GM23248 (cell line): ENCODE measurements at places on chromosomes 6 and 20. TPM values are rescaled to one million over a fixed set of nuclear protein-coding genes. Genes with fewer than 3 reads are reported as not detected.

DNA sequence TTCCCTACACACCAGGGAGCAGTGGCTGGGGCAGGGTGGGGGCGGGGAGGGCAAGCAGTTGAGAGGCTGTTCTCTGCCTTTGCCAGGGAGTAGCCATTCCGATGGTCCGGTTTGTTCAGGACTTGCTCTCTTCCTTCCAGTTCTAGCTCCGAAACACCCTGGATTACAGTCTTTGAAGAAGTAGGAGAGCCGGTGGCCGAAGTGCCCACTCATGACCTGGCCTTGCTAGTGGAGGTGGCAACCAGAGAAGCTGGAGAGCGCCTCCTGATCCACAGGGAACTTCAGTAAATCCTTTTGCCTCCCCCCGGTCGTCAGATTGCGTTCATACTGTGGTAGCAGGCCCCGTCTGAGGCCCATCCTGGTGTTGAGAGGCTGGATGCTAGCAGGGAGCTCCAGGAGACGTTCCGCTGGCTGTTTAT is 92.8 kb downstream of the ARID1B start:
- no peak for DNase-seq

DNA sequence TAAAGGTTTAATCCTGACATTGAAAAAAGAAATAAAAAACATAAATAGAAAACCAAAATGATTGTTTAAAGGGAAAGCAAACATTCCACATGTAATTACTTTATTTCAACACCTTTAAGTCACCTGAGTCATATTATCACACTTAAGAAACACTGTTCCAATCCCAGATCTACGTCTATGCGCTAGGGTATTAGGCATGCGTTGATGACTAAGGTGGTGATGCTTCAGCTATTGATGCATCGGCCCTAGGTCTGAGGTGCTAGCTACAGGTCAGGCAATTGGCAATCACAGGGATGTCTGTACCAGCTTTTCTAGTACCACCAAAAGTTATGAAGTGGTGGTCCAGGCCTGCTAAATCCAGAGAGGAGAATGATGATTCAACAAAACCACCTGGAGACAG is 97.7 kb upstream of the BCLAF1 start:
- DNase-seq: no peak

DNA sequence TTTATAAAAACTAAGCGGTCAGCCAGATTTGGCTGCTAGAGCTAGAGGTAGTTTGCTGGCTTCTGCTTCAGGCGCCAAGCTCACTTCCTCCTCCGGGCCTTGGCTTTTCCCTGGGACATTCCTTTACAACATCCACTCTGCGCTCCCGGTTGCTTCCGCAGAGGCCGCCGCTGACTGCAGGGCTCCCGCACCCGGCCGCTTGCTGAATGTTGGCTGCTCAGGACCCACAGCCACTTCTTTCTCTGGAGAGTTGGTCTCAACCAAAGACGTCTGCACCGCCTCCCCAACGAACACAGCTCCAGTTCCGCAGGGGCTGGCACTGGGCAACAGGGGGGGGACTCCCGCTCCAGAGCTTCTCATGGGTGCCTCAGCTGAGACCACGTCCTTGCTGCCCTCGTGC is 282.8 kb downstream of the TFAP2C start:
- DNase-seq: no peak

DNA sequence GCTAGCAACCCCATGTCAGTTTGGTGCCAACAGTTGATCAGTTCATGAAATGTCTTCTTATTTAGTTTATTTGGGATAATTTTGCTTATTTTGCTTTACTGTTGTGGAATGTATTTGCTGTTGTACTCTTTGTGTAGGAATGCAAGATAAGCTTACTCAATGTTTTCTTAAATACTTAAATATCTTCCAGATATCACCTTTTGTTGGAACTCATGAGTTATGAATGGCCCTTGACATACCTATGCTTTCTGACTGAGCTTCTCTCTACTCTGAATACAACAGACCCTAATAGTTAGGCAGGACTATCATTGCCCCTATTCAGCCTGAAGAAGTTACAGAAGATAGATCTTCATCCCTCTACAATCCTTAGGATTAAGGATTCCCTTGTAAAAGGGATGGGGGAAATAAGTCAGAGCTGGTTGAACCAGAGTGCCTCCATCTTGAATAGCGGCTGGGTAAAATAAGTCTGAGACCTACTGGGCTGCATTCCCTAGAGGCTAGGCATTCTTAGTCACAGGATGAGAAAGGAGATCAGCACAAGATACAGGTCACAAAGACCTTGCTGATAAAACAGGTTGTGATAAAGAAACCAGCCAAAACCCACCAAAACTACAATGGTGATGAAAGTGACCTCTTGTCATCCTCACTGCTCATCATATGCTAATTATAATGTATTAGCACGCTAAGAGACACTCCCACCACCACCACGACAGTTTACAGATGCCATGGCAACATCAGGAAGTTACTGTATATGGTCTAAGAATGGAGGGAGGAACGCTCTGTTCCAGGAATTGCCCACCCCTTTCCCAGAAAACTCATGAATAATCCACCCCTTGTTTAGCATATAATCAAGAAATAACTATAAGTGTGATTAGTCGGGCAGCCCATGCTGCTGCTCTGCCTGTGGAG is 196.9 kb downstream of the AKAP7 start:
- DNase-seq: no peak

GRCh38 chr6:5786321-5786968 is 220.3 kb downstream of the NRN1 start:
- DNase-seq: no peak

CBLN4 gene
- total RNA-seq: not detected in 2 replicates
